Stimulated activated CD8-positive, alpha-beta memory T cell treated with anti-CD3 and anti-CD28 coated beads, Interleukin-15, amount 100 ng/mL, for 48 hours (primary cell): ENCODE measurements at places on chromosomes 6 and 20.

DNA sequence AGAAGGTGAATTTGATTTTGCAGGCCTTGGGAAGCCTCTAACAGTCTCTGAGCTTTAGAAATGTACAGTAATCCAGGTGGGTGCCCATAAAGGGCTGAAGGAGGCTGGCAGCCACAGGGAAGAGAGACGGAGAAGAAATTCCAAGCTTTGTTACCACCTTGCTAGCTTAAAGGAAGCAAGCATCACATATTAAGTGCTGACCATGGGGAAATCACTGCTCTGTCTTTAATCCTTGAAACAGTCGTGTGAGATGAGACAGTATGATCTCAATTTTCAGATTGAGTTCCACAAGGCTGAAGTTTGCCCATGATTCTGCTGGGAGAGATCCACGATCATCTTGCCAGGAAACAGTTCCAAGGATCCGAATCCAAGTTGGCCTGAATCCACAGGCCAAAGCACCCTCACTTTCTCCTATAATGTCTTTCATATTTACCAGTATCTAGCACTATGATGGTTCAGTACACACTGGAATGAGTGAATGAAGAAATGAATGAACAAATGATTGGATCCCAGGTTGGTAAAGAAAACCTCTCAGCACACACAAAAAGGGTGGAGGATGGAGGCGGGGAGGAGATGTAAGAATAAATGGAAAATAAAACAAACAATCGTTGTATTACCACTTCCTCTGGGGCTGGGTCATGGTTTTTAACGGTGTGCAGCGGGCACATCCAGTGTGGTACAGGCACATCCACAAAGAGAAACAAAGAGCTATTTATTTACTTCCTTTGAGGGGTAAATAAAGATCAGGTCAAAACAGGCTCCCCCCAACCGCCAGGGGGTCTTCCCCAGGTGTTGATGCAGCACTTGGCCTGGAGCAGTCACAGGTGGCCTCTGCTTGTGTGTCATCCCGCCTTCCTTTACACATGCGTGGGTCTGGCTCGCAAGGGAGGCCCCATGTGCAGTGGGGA is 28.2 kb upstream of the TAF8 start:
- DNase-seq, result no peak

DNA sequence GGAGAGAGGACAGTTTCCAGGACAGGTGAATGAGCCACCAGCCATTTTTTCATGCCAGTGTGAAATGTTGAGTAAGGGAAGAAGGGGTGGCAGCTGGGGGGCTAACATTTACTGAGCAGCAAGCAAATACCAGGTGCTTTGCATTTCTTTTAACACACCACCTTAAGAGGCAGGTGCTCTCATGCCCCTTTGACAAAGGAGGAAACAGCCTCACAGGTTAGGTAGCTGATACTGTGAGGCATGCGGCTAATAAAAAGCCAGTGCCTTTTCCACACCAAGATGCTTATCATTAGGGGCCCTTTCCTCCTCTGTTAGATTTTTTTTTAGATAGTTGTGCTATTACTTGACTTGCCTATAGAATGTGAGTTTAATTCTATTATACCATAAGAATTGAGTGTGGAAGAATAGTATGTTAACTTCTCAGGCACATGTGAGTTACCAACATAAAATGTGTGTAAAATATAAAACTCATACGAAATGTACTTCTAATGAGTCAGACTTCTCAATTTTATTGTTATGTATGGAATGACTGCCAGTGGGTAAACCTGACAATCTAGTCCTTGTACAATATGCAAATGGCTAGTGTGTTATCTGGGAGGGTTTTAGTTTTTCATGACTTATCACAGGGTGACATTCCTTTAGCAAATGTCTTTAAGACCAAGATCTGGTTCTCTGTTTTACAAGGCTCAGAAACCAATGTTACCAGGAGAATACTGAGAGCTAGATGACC is 260.0 kb downstream of the TMEM242 start:
- no peak for DNase-seq

GRCh38 chr6:119226089-119226488 is 123.5 kb downstream of the MAN1A1 start:
- DNase-seq, result no peak

- DNase-seq, result no peak
Observed at GRCh38 chr6:119749335-119749734, 399.8 kb upstream of the MAN1A1 start.

DNA sequence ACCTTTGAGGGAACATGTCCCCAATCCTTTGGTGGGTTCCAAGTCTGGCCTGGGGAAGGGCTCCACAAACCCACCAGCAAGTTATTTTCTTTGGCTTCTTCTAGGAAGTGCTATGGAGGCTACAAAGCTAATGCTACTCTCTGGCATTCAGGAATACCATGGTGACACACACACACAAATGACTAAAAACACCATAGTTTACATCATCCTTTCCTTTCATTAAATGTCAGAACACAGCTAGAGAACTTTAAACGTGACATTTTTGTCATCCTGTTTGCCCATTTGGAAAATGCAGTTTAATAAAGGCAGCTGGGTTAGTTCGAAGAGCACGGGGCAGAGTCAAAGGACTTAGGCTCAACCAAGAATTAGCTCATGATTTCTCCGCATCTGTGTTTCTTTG is 40.2 kb upstream of the PROKR2 start:
- no peak for DNase-seq

DNA sequence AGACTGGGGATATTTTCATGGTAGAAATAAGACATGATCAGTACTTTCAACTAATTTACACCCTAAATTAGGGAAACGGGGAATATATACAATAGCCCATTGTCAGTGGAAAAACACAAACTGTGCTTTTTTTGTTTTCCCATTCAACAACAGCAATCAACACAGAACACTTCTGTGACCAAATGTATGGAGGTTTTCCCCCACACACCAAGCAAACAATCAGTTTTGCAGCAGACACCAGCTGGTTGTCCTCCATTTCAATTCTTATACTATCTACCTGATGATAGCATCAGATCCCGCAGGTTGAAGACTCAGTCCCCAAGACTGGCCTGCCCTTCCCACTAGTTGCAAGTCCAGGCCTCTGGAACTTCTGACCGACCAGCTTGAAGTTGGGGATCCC is 4.5 kb downstream of the HINT3 start:
- no peak for DNase-seq

DNA sequence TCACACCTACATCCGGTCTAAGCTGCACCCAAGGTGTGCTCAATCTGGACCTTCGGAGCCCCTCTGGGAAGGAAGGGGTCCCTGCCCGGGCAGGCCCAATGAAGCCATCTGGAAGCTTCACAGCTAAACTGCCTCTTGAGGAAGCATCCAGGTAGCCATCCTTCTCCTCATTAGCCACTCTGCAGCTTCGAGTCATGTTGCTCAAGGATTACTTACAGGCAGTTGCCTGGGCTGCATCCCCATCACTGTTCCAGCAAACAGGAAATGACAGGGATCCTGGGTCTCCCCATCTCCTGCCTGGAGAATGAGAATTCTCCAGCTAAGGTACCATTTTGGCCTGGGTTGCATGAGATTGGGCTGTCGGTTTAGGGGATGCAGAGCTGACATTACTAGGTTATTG is 91.7 kb downstream of the ERMARD start:
- no peak for DNase-seq

- no peak for DNase-seq
Observed at GRCh38 chr6:113146878-113147277, 710.3 kb upstream of the MARCKS start.

DNA sequence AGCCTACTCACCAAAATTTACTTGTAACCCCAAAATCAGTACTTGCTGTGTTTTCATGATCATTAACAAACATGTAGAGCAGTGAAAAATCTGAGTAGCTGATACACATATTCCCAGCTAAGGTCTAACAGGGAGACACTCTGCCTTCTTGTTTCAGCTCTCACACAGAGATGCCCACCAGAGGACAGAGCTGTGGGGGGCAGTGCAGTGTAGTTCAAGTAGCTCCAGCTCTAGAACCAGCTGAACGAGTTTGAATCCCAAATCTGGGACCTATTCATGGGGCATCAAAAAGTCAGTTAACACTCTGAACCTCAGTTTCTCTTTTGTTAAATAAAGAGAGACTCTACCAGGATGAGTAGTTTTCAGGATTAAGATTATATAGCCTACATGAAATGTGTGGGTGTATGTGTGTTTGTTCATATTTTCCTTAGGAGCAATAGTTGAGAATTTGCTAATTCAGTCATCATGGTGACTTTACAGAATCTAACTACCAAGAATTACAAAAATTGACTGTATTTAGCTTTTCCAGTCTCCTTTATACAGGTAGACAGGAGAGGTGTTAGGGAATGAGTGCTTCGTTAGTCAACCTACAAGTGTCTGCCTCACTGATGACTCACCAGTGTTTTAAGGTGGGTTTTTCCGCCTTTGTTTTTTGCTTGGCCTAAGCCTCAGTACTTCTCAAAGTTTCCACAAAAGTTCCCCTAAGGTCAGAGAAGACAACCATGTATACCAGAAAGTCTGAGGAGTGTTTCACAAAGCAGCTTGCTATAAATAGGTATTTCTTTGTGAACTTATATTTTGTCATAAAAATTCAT is 164.0 kb upstream of the RUNX2 start:
- DNase-seq, result no peak

DNA sequence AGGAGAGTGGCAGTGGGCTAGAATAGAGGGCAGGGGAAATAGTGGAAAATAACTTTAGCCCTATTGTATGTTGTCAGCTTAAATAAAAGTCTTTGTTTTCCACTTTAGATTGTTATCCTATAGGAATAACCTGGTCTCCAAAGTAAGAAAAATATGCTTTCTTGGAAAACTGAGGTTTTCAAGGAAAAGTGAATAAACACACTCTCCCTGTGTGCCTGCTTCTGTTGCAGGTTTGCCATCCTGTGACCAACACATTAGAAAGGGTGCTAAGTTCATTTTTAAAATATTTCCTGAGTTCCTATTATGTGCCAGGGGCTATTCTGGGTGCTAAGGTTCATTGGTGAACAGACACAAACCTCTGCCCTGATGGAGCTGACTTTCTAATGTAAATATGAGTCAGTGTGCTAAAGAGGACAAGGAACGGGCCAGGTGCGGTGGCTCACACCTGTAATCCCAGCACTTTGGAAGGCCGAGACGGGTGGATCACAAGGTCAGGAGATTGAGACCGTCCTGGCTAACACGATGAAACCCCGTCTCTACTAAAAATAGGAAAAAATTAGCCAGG is 23.5 kb downstream of the BICRAL start:
- no peak for DNase-seq

DNA sequence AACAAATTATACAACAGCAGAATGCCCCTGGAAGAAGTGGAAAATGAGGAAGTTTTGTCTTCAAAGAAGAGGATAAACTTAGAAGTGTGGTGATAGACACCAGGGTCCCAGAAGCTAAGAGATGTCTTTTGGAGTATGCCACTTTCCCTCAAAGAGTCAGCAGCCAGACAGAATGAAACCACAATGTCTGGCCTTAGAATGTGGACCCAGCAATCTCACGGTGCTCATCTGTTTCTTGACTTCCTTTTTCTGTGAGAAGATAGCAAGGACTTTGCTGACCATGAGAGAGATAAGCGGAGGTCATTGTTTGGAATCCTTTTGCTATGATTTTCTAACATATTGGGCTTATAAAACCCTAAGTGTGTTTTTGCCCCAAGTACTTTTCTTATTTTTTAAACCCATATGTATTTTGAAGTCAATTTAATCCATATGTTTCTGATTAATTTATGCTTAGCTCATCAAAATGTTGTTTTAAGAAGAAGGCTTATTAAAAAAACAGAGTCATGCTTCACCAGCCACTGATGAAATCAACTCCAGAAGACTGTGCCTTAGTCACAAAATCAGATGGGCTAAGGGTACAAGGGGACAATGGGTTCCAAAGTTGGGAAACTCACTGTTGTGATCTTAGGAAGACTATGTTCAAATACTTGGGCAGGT is 451.2 kb upstream of the JAG1 start:
- DNase-seq, result no peak

DNA sequence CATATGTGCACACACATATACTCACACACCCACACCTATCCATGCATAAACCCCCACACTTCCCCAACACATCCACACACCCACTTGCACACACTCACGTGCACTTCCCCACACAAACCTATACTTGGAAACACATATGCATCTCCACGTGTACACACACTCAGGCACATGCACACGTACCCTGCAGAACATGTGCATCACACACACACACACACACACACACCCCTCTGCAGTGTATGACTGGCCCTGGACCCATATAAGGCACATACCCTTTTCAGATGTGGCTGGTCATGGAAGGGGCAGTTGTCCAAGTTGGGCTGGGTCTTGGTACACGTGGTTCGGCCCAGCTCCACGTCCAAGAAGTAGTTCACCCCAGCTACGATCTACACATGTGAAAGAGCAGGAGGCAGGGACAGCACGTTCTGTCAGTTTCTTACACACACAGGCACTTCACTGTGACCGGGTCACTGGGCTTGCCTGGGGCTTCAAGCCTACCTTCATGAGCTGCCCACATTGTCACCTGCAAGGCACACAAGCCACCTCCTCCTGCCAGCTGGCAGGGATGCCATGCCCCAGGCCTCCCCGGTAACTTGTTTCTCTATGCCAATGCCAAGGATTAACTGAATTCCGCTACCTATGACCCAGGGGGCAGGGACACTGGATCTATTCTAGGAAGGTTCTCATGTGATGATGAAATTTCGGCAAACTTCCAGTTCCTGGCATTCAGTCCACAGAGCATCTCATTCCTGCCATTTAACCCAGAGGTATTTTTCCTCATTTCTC is 2.6 kb downstream of the CST3 start:
- DNase-seq, result no peak

GRCh38 chr20:62676976-62677375 is 31.7 kb upstream of the NTSR1 start:
- DNase-seq, result no peak

GRCh38 chr6:23388086-23388783 is 737.8 kb upstream of the NRSN1 start:
- no peak for DNase-seq

GRCh38 chr20:42945234-42945994 is 244.3 kb downstream of the PTPRT start:
- no peak for DNase-seq

GRCh38 chr6:52519618-52520017 is 57.2 kb downstream of the TRAM2 start:
- DNase-seq, result no peak

- DNase-seq, result no peak
Observed at GRCh38 chr6:20997143-20997769, 463.0 kb downstream of the CDKAL1 start.

GRCh38 chr20:24651171-24651975 is 181.9 kb downstream of the SYNDIG1 start:
- DNase-seq, result no peak

GRCh38 chr20:63919130-63919529 is 24.2 kb downstream of the DNAJC5 start:
- DNase-seq, result no peak
